ENCODE measurements at places on chromosomes 7 and 10. TPM values are rescaled to one million over a fixed set of nuclear protein-coding genes. Genes with fewer than 3 reads are reported as not detected.
A peak's percentile ranks its signal among the peaks of the same experiment; 100 is the strongest.

DNA sequence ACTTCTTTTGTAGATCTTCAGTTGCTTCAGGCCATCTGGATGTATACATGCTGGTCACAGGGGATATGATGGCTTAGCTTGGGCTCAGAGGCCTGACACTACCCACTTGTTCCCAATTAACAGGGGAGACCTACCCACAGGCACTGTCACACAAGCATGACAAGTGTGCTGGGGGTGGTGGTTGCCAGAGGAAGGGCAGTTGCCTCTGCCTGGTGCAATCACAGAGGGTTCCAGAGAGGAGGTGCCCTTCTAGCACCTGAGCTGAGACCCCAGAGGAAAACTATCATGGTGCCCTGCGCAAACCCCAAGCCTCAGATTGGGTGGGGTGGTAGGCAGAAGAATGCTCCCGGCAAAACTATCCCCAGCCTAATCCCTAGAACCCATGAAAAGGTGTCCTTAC is 65.6 kb upstream of the NANOS1 start:
- peaks cover 6% of the 10 kb centered on the region for H3K36me3 ChIP-seq
- no peak for DNase-seq
- peaks cover 44% of the 10 kb centered on the region for H3K27me3 ChIP-seq
- no peak overlapping the region for H3K27ac ChIP-seq
- no peak overlapping the region for H3K4me3 ChIP-seq

Gene SPDYE2
- 0.21 TPM for total RNA-seq

DNA sequence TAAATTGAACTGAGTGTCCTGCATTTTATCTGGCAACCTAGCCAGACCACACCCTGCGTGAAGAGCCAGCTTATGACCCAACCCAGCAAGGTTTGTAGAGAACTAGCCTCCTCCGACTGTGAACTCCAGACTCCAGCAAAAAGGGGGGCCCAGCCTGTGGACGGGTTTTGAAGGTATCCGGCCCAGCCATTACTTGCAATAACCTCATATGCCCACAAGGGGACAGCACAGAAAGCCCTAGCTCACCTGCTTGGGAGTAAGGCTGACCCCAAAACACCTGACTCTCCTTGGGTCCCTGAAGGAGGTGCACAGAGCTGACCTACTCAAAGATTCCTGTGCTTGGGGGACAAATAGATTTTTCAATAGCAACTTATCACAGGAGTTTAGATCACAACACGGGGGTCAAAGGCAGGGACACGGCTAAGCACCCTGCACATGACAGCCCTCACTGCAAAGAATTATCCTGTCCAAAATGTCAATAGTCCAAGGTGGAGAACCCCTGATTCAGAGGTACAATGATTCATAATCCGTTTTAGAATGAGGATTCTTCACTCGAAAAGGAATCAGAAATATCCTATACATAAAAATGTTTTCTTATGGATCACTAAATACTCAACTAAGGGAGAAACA is 4.6 kb downstream of the TRPV6 start:
- H3K4me1 ChIP-seq = peaks cover 5% of the 10 kb centered on the region
- H3K4me3 ChIP-seq = no peak overlapping the region
- DNase-seq = peak; percentile 25

Gene FEZF1
- total RNA-seq = not detected

Gene CHAT
- not detected for total RNA-seq

- no peak overlapping the region for H3K4me3 ChIP-seq
- no peak for DNase-seq
- no peak overlapping the region for H3K27ac ChIP-seq
- peaks cover 3% of the 10 kb centered on the region for H3K36me3 ChIP-seq
- no peaks in the 10 kb centered on the region for H3K27me3 ChIP-seq
- H3K4me1 ChIP-seq = peaks cover 45% of the 10 kb centered on the region
These were observed 157.3 kb downstream of the SND1 start for GRCh38 chr7:127809261-127809702.
